NCI-H1092 treated with DMSO at 0.1 percent for 48 hours (cell line): ENCODE measurements at places on chromosomes 3 and 15.

DNA sequence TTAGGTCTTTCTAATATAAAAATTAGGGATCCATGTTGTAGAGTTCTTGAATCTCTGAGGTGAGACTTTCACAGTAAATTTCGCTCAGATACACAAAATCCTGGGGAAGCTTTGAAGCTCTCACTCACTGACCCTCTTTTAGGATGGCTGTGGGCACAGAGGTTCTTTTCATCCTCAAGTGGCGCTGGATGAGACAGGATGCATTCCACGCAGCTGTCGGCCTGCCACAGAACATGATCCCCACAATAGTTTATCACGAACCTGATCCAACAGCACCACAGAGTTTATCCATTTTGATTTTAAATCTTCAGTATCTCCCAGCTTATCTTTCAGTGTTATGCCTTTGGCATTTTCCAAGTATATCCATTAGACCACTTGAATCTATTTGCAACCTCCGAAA is 91.9 kb downstream of the WDR76 start:
- no peak for DNase-seq

DNA sequence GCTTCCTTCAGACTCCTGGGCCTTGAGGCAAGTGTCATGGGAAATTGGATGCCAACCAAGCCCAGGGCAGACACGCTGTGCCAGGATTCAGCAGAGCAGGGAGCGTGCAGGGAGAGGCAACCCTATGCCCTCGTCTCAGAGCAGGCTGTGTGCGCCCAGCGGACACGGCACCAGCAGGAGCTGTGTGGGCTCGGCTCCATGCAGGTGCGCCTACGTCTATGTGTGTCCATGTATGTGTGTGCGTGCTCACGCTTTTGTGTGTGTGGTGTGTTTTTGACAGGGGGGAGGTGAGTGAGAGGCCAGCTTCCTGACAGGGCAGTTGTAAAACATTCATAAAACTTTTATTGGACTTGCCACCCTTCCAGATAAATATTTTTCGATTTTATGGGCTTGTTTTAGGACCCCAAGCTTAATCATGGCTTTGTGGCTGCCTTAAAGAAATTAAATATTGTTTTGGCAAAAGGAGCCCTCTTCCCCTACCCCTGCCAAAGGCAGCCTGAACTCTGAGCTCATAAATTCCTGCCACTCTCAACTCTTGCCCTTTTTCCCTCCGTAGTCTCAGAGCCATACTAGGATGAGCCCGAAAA is 84.4 kb downstream of the DNAJB8 start:
- no peak for DNase-seq

DNA sequence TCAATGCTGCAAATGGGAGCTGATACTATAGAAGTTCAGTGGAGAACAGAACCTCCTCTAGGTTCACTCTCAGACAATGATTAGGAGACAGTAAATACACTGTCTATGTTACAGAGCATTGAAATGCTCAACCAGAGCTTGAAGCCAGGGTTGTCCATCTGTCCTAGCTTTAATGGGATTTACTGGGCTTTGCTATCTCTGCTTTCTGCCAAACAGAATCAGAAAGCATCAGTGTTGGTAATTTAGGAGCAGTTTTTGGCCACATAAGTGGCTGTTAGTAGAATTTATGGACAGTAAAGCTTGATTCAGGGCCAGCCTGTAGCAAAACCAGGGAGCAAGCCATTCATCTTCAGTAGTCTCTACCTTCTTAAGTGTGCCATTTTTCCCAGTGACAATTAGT is 396.3 kb downstream of the LSAMP start:
- no peak for DNase-seq

DNA sequence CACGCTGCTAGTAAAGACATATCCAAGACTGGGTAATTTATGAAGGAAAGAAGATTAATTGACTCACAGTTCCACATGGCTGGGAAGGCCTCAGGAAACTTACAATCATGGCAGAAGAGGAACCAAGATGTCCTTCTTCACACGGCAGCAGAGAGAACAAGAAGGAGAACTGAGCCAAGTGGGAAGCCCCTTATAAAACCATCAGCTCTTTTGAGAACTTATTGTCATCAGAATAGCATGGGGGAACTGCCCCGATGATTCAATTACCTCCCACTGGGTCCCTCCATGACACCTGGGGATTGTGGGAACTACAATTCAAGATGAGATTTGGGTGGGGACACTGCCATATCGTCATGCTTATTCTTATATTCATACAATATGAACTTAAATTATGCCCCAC is 49.0 kb downstream of the DUT start:
- no peak for DNase-seq

DNA sequence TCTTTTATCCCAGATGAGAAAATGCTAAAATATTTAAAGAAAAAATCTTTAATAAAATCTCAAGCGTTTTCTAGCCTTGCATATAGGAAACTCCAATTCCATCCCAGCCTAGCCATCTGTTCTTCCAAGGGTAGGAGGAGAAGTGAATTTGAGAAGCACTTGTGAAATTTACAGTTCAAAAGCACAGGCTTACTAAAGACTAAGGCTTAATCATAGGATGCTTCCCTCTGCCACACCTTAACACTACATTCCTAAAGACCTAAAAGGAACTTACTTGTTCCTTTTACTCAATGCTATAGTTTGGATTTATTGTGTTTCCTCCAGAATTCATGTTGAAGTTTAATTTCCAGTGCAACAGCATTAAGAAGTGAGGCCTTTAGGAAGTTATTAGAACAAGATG is 764.8 kb upstream of the CADM2 start:
- DNase-seq, result no peak

GRCh38 chr3:113600418-113601182 is 68.2 kb downstream of the SIDT1 start:
- DNase-seq, result no peak

- DNase-seq, result no peak
Measured at GRCh38 chr15:78419367-78419766, 18.6 kb upstream of the IREB2 start.
